ENCODE measurements at places on chromosomes 1 and 21.

DNA sequence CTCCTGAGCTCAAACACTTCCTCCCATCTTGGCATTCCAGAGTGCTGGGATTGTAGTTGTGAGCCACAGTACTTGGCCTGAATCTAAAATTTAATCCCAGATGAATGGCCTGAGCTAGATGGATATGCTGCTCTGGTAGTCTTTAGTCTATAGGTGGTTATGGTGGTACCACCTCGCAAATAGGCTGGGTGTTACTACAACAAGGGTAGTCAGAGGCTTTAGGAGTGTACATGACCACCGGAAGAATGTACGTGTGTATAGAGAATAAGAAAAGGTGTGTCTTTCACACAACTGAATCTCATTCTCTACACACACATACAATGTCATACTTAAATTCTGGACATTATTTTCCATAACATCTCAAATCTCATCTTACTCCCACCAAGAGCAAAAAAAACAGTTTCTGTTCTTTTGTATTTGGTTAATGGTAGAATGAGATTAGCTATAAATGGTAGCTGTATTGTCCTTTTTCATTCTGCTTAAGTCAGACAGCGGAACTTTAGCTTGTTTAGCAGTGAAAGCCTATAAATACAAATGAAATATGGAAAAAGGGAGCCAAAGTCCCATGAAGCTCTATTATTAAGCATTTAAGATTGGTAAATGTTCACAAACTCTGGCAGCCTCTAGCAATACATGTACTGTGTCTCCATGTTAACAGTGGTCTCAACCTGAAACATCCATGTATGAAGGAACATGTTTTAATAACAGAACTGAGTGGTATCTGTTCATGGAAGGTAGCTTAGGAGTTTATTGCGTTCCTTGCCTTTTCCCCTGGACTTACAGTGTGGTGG is 16.2 kb downstream of the CAP1 start:
- no peak for DNase-seq

GRCh38 chr1:36762174-36762573 is 272.1 kb downstream of the GRIK3 start:
- DNase-seq: no peak

DNA sequence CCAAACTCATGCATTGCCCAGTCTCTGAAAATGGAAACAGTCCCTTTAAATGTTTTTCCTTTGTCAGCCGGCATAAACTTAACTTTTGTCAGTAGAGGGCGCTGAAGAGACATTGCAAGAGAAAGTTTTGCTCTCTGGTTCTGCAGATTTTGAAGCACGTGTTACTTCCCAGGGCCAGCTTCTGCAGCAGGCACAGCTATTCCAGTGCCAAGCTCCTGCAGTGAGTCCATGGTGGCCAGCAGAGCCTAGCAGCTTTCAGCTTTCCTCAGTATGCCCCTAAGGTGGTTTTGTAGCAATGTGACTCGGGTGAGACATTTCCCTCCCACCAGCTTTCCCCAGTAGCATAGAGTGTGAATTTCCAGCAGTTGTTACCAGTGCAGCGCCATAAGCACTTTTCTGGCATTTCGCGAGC is 2.6 kb upstream of the IFI44L start:
- DNase-seq: peak; percentile 83

GRCh38 chr1:39692152-39693074 is 1.2 kb upstream of the HPCAL4 start:
- DNase-seq: no peak

DNA sequence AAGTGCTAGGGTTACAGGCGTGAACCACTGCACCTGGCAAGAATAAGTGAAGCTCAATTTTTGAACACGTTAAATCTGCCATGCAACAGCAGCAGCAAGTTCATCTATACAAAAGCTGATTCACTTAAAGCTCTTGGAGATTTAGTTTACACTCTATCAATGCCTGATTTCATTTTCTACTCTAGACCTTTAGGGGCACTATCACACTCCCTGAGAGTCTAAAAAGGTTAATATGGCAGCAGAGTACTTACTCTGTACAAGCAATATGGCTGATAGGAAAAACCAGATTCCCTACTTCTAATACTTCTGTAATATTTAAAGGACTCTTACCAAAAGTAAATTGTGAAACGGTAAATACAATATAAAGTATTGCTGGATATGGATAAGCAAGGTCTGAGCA is 4.8 kb downstream of the RBM34 start:
- DNase-seq: no peak

- peak; percentile 30 for DNase-seq
These were observed 6.3 kb downstream of the TMEM81 start for GRCh38 chr1:205077934-205078311.

DNA sequence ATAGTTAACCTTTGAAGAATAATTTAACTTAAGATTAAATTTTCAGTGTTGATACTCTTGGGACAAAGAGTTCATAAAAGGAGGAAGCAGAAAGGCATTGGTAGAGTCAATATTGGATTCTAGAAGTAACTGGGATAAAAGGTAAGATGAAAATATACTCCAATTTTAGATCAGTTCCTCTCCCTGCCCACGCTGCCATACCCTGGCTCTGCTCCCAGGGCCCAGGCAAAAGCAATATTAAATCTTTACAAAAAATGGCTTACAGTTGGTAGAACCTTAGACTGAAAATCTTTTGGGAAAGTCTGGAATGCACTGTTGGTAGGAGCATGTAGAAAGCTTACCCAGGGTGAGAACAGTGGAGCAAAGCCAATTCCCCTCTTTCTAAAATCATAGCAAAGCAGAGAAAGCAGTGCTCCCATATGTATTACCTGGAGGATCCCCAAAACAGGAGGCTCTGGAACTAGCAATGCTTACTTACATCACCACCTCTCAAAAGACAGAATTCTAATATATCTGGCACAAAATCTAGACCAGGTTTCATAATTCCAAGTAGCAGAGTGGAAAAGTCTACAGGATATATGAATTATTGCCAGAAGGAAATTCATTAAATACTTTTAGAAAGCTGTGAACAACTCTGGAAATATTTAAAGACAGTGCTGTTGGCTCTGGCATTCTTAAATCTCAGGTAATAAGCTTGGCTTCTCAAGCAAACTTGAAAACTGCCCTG is 24.5 kb downstream of the KIAA0319L start:
- peak; percentile 37 for DNase-seq

DNA sequence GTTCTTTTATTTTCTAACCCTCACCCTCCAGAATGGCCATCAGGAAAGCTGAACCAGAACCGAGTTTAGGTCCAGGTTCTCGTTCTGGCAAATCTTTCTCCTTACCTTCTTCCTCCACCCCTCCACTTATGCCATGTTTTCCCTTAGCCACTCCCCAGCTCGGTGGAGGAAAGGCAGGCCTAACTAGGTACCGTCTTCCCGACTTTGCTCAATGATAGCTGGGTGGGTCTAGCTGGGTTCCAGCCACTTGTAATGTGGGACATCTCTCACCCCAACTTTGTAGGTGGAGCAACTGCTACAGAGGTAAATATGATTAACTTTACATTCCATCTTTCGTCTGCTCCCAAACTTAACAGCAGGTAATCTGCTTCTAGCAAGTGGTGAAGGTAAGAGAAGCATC is 646 bp downstream of the BNIPL start:
- DNase-seq: no peak

DNA sequence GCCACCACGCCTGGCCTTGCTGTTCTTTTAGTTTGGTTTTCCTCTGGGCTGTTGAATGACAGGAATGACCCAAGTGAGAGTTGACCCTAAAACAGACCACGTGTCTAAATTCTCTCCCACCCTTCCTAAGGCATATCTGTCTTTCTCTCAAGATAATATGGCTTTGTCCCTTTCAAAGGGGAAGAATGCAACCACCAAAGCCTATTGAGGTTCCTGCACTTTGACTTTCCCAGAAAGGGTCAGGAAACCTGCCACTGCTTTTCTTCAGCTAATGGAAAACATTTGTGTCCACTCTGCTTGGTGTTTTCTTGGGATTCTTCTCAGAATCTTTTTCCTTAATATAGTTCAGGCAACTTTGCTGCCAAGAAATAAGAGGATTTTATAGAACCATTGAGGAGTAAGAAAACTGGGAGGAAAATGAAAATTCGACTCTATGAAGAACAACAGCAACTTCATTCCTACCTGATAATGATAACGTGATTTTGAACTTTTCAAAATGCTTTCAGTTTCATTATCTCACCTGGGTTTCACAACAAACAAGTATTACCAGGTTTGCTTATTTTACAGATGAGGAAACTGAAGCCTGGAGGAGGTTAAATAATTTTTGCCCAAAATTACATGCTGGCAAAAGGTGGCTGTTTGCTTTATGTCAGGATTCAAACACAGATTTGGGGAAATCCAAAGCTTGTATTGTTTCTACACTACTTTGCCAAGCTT is 6.9 kb downstream of the PLPP3 start:
- DNase-seq: no peak

- no peak for DNase-seq
These were observed 1.8 kb upstream of the ISG15 start for GRCh38 chr1:1011396-1011949.

- peak; percentile 24 for DNase-seq
These were observed 29.6 kb downstream of the SETD4 start for GRCh38 chr21:36030581-36031189.

DNA sequence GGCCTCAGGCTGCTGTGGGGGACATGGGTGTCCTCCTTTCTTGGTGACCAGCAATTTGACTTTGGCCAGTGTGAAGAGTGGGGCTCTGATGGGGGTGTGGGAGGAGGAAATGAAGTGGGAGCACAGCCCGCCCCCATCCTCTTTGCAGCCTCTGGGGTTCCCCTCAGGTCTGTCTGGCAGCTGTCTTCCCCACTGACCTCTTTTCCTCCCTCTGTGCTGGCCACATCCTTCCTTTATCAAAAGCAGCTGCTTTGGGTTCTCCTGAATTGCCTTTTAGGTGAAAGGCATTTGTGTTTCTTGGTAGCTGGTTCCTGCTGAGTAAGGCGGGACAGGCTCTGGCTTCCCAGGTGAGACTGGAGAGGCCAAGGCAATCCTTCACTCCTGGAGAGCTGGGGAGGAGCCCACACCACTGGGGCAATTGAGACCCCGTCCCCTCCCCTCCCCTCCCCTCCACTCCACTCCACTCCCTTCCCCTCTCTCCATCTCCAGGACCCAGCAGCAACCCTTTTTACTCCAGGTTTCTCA is 24.9 kb downstream of the PCAT6 start:
- DNase-seq: no peak

DNA sequence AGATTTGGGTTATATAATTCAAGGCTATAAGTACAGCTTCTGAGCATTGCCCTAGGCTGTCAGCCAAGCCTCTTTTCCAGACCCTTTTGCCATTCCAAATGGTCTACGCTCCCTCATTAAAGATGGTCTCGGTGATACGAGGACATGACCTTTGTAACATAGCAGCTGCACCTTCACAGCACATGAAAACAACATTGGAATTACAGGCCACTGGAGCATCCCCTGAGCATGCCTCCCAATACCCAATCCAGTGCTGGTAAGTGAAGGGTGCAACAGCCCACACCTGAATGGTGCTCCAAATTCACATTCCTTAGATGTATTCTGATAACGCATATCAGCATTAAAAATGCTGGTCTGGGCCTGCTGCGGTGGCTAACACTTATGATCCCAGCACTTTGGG is 20.1 kb upstream of the PTPRF start:
- no peak for DNase-seq

- DNase-seq: no peak
These were observed 183.1 kb downstream of the ZSCAN20 start for GRCh38 chr1:33655496-33655895.

GRCh38 chr1:51559501-51559900 is 40.4 kb upstream of the EPS15 start:
- DNase-seq: no peak

- no peak for DNase-seq
These were observed 59.0 kb downstream of the NFASC start for GRCh38 chr1:204929487-204930154.

DNA sequence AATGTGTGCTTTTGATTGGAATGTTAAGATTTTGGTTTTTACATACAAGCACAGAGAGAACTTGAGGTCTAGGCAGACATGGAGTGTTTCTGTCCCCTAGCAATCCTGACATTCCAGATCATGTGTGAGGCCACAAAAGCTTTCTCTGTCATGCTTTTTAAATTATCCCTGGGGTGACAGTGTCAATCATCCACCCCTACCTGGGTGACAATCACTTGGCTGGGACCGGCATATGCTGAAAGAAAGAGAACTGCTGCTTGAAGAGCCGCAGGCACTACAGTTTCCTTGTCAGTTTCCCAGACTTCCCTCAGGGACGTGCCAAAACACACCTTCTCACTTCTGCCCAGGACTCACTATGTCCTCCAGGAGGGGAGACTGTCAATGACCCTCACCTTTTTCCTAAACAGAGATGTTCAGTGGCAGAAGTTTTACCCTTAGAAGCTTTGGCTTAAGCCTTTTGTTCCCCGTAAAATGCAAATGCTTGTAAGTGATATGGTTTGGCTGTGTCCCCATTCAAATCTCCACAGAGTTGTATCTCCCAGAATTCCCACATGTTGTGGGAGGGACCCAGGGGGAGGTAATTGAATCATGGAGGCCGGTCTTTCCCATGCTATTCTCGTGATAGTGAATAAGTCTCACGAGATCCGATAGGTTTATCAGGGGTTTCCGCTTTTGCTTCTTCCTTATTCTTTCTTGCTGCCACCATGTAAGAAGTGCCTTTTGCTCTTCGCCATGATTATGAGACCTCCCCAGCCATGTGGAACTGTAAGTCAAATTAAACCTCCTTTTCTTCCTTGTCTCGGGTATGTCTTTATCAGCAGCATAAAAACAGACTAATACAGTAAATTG is 217.4 kb downstream of the FGGY start:
- DNase-seq: peak; percentile 33

DNA sequence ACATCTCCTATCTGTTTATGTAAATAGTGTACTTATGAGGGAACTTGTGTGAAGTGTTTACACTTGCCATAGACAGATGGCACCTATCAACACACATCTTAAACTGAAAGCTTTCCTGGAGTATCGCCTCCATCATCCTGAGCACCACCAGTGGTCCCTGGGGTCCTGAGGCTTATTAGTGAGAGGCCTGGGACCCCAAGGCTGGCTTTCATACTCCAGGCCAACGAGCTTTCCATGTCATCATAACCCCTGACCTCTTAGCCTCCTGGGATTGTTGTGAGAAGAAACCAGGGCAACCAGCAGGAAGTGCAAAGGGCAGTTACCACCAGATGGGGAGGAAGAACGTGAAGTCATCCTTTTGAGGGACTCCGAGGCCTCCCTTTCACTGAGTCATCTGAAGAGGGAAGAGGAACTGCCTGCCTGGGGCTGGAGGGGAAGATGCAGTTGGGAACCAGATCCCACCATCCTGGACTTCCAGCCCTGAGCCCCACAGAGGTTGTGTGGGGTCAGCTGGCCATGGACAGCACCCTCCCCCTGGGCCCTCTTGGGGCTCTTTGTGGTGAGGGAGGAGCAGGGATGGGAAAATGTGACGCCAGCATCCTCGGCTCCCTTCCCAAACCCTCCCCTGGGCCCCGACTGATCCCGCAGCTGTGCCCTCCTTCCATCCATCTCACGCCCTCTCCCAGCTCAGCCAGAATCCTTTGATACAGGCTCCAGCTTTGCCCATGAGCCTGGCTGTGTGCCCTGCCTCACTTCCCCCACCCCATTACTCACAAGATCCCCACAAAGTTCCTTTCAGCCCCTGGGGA is 5.8 kb downstream of the INKA2 start:
- DNase-seq: peak; percentile 76

- DNase-seq: no peak
These were observed 10.0 kb downstream of the NCF2 start for GRCh38 chr1:183580281-183580682.

- no peak for DNase-seq
These were observed 29.7 kb downstream of the SLC45A1 start for GRCh38 chr1:8347635-8348034.

Data from fibroblast of skin of right biceps (primary cell).